Stimulated activated CD4-positive, alpha-beta T cell treated with anti-CD3 and anti-CD28 coated beads, Interleukin-4, amount 100 ng/mL, for 4 hours (primary cell): ENCODE measurements at places on chromosomes 2 and 18.

DNA sequence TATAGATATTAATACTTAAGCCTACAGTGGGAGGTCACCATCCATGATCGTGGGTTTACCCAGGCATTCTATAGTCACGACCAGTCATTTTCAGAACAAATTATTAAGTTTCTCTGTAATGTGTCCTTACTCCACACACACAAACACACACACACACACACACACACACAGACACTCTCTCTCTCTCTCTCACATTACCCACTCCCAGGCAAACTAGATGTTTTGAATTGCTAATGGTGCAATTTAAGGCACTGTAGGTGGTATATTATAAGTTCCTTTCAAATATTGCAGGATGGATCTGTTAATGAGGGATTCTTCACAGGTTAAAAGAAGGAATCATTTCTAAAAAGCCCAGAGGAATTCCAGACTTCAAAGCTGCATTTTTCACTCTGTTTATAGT, 657.8 kb downstream of the MBD2 start:
- DNase-seq = no peak

- no peak for DNase-seq
These were observed 91.7 kb downstream of the AGPS start for GRCh38 chr2:177484180-177484795.

DNA sequence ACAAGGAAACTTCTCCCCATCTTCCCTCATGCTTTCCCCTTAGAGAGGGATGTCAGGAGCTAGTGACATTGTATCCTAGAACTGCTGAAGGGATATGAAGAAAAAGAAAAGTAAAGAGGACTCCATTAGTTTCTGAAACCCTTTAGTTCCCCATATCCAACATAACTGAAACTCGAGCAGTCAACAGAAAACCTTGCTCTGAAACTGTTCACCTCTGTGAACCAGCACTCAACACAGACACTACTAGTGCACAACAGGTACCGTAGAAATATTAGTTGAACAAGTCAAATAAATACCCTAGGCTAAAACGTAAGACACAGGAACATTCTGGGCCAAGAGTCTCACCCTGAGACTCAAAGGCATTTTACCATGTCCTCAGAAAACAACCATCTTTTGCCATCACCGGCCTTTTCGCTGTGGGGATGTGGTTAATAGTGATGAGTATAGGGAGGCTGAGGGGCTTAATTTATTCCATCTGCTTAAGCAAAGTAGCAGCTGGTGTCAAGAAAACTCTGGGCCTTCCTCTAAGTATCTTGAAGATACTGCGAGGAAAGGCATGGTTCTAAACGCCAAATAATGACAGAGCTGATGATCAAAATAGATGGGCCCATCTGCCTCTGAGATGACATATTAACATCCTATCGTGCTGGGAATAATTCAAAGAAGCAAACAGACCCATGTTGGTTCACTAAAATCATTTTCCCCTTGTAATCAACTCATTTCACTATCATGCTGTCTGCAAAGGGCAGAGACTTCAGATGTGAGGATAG, 156.8 kb downstream of the STK39 start:
- DNase-seq = no peak

GRCh38 chr2:168439536-168439935, 16.5 kb upstream of the CERS6 start:
- DNase-seq = no peak
